ENCODE measurements at places on chromosomes 7 and 10. TPM values are rescaled to one million over a fixed set of nuclear protein-coding genes. Genes with fewer than 3 reads are reported as not detected.

GRCh38 chr10:130762491-130762890 lies 549.0 kb downstream of the TCERG1L start:
- no peak for ATAC-seq

- ATAC-seq, result no peak
Measured at GRCh38 chr10:114868870-114869519, 47.4 kb downstream of the FHIP2A start.

Gene TMEM168
- total RNA-seq, result 19.7 TPM

- peak; percentile 57 for ATAC-seq
Measured at GRCh38 chr10:26855186-26855585, 5.6 kb downstream of the ABI1 start.

Gene CHN2
- 0.85 TPM for total RNA-seq

Measured in activated T-helper 17 cell treated with anti-CD3 and anti-CD28 coated beads, Interleukin-2, amount 50 U/mL, for 72 hours (primary cell).